ENCODE measurements at places on chromosomes 1 and 21.

DNA sequence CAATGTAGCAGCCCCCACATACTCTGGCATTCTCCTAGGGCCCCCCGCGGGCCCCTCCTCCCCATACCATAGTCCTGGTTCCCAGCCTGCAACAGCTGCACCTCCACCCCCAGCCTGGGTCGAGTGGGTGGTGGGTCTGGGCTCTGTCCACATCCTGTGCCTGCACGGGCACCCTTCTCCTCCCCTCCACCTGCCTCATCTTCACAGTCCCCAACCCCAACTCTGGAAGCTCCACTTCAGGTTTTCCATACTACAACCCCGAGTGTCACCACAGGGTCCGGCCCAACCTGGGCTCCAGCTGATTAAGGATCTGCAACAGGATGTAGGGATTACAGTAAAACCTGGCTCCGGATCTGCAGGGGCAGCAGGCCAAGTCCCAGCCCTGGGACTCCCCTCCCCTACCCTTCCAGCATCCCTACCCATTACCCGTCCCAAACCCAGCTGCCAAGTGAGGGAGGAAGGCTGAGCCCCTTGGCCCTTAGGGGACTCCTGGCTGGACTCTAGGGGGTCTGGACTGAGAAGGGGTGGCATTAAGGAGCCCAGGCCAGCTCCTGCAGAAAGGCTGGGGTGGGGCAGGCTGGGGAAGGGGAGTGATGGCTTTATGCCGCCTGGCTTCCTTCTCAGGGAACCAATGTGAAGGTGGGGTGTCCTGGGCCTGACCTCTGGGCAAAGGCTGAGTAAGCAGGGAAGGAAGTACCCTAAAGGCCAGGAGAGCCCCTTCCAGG, 116.8 kb downstream of the CASZ1 start:
- no peak for DNase-seq

GRCh38 chr1:171922999-171923398, 81.7 kb downstream of the DNM3 start:
- DNase-seq: no peak

DNA sequence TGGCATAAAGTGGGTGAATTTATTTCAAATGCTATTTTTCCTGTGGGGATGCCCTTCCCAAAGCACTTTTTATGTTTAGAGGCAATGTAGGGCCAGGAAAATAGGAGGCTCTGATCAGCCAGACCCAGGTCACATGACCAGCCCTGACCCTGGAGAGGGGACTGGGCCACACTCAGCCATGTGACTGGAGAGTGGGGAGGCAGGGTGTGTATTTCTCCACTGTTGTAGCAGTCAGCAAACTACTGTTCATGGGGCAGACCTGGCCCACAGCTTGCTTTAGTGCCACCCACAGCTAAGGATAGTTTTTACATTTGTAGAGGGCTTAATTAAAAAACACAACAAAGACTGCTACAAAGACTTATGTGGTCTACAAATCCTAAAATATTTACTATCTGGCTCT, 153.8 kb downstream of the ACTL8 start:
- no peak for DNase-seq

GRCh38 chr1:181089676-181090544, 1.4 kb downstream of the IER5 start:
- DNase-seq: no peak

- no peak for DNase-seq
These were observed 106.7 kb downstream of the RNF220 start for GRCh38 chr1:44511769-44512168.

DNA sequence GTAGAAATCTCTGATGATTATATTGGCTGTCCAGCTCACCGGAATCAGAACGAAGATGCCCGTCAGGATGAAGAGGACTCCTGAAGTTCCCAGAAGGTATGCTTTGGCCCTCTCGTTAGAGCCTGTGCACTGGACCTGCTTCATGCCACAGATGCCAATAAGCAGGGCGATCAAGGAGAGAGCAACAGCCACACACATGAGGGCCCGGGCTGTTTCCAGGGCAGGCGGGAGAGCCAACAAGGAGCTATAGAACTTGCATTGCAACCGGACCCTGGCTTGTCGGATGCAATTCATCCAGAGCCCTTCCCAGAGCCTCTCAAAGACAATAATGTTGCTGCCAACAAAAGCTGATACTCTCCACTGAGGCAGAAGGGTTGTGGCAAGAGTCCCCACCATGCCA, 434 bp downstream of the CLDN17 start:
- no peak for DNase-seq

DNA sequence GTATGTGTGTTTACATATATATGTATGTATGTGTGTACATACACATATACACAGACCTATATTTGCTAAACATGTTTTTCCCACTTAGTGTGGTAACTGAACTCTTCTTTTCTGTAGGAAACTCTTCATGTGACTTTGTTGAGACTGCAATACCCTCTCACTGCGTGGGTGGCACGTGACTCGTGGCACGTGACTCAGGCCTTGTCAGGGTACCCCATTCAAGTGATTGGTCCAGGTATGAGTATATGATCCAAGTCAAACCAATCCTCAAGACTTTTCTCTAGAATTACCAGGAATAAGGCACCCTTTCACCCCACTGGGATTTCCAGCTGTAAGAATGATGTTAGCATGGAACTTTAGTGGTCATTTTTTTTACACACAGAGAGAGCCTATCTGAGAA, 149.2 kb upstream of the KCNK2 start:
- no peak for DNase-seq

GRCh38 chr21:44790368-44790767, 11.3 kb downstream of the UBE2G2 start:
- no peak for DNase-seq

- DNase-seq: peak; percentile 79
These were observed 7.7 kb downstream of the ARHGEF2 start for GRCh38 chr1:155970531-155971167.

DNA sequence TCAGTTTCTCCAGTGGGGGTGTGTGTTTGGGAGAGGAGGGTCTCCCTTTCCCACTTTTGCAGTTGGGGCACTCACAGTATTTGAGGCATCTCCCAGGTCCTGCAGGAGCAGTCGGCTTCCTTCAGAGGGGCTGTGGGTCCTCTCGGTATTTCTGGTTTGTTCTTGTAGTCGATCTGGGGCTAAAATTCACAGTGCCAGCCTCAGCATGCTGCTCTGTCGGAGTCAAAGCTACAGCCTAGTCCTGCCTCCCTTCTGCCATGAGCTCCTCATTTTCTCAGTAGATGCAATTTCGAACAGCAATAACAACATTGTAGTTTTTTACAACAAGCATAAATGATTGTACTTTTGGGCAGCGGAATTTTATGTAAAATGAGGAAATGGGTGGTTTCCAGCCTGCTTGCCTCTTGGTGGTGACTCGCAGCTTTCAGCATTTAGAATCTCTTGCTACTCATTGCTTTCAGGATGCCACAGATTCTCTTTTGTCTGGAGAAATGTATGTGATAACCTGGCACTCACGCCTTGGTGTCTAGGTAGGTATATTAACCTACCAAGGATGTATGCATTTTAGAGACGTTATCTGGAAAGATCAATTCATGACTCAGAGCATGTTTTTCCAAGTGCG, 82.4 kb upstream of the C21orf91 start:
- DNase-seq: no peak

DNA sequence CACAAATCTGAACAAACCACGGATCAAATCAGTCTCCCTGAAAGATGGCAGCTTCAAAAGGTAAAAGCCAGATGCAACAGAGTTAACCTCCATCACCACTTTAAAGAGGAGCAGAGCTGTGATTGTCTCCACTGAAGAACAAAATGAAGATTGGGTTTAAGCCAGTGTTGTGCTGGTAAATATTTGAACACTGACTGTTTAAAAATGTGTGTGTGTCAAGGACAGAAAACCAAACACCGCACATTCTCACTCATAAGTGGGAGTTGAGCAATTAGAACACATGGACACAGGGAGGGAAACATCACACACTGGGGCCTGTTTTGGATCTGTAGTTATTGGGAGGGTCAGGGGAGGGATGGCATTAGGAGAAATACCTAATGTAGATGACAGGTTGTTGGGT, 83.9 kb downstream of the ST6GALNAC5 start:
- no peak for DNase-seq

- no peak for DNase-seq
These were observed 1421.7 kb downstream of the KCNT2 start for GRCh38 chr1:195186544-195186943.

GRCh38 chr1:231981675-231982074, 355.1 kb downstream of the DISC1 start:
- DNase-seq: no peak

DNA sequence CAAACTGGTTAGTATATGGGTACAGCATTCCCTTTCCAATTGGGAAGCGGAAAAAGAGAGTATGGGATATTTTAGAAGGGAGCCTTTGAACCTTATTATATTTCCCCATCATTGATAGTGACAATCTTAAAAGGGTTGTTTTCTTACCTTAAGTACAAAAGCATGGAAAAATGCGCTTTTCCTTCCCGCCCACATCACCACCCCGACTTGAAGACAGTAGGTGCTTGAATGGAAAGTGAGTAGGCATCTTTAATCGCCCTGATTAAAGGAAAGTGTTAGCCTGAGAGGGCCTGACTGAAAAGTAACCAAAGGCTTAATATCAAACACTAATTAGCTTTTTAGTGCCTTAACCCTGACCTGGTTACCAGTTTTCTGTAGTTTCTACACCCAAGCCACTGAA, 15.4 kb downstream of the GGPS1 start:
- DNase-seq: no peak

DNA sequence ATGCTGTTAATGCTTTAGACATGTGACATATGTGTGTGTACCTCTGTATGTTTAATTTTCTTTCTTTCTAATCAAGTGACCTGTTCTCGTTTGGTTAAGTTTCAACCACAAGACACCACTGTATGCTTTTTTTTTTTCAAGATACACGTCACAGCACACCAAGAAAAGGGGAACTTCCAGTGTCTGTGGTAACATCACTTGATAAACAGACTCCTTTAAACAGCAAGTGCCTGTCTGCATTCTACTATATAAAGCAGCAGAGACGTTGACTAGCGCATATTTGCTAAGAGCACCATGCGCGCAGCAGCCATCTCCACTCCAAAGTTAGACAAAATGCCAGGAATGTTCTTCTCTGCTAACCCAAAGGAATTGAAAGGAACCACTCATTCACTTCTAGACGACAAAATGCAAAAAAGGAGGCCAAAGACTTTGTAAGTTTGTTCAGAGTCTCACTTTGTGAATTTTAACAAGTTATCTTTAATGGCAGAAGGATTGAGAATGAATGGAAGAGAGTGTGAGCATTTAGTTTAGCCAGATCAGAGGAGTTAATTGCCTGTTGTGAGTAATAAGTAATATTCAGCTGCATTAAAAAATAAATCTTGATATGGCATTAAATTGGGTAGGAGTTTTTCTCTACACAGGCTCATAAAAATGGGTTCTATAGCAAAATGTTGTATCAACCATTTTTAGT, at the start of gene RGS1:
Gene RGS1, plus strand, starts transcription at position 275 of the 691 bp plus-strand sequence. Its CDS starts 20 bp downstream, at position 295.
- DNase-seq: no peak

GRCh38 chr1:162214202-162214601, 144.7 kb downstream of the NOS1AP start:
- DNase-seq: no peak

DNA sequence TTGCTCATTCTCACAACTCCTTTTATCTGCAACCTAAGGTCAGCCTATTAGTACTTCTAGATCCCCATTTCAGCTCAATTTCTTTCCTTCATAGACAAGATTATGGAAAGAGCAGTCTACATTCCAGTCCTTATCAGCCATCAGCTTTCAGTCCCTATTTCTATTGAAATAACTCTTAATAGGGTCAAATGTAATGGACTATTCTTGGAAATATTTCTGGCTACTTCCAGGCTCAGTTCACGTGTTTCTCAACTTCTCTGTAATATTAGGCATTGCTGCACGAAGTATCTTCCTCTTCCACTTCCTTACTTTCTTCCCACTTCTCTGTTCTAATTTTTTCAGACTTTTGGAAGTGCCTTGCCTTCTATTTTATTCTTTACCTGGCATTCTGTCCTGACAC, 232.9 kb upstream of the USP25 start:
- DNase-seq: no peak

DNA sequence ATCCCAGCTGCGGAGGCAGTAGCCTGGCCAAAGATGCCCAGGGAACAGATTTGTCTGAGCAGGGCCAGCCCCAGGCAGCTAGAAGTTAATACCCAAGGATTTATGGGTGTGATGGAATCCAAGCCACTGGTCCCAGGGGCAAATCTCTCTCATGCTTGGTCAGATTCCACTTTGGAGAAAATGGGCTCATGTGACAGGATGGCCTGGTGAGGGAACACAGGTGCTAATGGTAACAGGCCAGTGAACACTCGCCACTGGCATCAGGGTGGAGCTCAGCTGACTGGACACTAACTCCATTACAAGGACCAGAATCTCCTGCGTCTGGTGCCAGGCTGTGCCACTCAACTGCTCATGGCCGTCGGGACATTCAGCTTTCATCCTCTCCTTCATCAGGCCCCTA, 12.0 kb downstream of the MDM4 start:
- no peak for DNase-seq

- no peak for DNase-seq
These were observed 91.2 kb upstream of the COL24A1 start for GRCh38 chr1:86247597-86248279.

DNA sequence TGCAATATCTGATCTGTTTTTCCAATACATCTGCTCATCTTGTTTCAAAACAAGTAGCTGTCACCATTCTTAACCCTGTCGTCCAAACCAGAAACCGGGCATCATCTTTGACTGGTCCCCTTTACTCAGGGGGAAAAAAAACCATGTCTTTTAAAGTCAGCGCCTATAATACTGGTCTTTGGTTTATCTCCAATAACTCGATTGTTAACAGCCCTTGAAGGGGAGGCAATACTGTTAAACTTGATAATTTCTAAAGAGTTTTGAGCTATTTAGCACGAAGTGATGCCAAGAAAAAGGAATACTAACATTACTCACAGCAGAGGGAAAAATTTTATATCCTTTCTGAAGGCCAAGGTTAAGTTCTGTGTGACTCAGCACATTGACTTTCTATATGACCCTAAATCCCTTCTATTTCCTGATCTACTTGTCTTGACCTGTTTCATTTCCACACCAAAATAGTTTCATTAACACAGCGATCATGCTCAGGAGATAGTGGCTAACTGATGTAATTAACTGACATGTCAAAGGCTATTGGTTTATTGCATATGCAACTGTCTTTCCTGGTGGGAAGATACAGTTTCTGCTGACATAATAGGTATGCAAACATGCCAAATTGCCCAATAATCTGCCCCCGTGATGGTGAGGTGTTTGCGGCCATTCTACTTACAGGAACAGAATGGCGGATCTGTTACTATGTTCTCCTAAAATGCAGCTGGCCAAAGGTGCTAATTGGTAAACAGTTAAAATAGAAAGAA, 59.1 kb downstream of the NFIA start:
- DNase-seq: no peak

GRCh38 chr1:216749232-216749631, 26.0 kb upstream of the ESRRG start:
- no peak for DNase-seq

- DNase-seq: no peak
These were observed 199.1 kb upstream of the FMN2 start for GRCh38 chr1:239892602-239893001.

GRCh38 chr1:14915356-14916054, 238.0 kb upstream of the TMEM51 start:
- DNase-seq: peak; percentile 45

DNA sequence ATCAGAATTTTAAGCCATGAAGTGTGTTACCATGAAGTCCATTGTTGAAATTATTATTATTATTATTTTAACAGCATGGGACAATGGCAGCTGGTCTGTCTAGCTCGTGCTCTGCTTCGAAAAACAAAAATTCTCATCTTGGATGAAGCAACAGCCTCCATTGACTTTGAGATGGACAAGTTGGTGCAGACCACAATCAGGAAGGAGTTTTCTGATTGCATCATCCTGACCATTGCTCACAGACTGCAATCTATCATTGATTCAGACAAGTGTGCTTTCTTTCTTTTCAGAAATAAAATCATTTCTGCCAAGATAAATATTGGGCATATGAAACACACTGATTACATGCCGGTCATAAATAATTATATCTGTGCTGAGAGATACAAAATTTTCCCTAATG, 21.0 kb downstream of the HSPA13 start:
- DNase-seq: no peak
